ENCODE measurements at places on chromosomes 5 and 9.

DNA sequence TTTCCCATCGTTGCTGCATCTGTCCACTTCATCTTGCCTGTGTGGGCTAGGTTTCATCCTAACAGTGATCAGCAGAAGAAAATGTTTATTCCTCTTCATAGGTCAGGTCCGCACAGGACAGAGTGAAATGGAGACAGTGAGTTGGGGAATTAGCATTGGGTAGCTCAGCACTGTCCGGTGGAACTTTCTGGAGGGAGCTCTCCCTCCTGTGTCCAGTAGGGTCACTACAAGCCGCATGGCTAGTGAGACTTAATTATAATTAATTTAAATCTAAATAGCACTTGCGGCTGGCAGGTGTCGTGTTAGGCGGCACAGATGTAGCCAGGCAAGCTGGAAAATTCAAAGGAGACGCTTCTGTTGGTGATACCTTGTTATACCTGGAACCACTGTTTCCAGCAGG, 48.4 kb downstream of the CFAP77 start:
- DNase-seq, result no peak

DNA sequence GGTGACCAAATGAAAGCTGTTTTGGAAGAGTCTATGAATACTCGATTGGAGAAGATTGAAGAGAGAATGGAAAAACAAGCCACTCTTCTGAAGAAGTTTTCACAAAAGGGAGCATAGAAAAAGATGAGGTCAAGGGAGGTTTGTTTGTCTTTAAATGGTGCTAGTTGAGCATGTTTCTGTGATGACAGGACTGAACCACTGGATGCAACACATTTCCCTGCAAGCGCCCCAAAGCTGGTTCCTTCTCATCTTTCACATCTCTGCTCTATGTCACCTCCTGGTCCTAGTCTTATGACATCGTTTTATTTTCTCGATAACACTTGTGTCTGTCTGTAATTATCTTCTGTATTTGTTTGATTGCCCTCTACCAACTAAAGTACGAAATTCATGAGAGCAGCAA, 3.8 kb upstream of the CCDC192 start:
- no peak for DNase-seq

GRCh38 chr5:59732806-59733205, 160.7 kb downstream of the PDE4D start:
- DNase-seq, result no peak

- DNase-seq, result no peak
Measured at GRCh38 chr5:151144922-151145321, 12.7 kb downstream of the ANXA6 start.

DNA sequence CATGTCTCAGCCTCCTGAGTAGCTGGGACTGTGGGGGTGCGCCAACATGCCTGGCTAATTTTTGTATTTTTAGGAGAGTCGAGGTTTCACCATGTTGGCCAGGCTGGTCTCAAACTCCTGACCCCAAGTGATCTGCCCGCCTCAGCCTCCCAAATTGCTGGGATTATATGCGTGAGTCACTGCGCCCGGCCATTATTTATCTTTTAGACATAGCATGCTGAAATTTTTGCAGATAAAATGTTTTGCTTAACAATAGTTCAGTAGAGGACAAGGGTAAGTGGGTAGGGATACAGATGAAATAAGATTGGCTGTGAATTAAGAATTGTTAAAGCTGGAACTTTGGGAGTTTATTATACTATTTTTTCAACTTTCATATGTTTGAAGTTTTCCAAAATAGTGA, 150.8 kb upstream of the GRHPR start:
- DNase-seq, result no peak

DNA sequence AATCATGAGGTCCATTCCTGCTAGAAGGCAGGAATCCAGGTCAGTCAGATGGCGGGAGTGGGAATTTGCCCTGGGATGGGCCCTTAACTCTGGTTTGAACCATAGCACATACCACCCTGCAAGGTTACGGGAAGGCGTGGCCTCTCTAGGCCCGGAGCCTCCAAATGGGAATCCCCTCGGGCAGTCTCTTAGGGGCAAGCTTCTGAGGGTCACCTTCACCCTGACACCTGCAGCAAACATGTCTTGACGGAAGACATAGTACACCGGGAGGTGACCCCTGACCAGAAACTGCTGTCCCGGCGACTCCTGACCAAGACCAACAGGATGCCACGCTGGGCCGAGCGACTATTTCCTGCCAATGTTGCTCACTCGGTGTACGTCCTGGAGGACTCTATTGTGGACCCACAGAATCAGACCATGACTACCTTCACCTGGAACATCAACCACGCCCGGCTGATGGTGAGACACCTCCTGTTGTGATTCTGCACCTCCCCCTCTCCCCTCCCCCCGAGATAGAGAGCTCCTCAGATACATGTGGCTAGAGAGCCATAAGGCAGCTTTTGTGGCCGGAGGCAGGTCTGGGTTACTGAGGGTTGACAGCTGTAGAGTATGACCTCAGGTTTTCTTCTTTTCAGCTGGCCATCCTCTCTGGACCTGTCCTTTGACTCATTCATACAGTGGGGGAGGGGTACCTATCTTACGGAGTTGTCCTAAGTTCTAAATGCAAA, 957 bp downstream of the PRELID1 start:
- DNase-seq, result no peak

DNA sequence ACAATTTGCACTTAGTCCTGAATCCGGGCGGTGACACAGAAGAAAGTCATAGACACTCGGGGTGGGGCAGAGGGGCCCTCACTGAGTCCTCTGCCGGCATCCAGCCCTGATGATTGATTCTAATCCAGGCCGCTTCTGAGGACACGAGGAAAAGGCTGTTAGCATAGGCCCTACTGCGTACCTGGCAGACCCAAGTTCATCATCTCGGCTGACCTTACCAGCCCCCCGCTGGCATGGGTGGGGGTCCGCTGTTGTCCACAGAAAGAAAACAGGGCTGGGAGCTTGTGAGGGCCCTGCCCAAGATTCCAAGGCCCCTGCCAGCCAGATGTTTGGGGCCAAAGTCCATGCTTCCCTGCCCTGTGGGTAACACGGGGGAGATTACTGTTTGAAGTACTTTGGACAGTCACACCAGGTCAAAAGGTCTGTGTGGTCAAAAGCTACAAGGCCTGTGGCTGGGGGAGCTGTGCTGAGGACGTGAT, 24.5 kb downstream of the ERGIC1 start:
- no peak for DNase-seq

GRCh38 chr9:132201780-132202703, 40.2 kb downstream of the NTNG2 start:
- DNase-seq, result no peak

DNA sequence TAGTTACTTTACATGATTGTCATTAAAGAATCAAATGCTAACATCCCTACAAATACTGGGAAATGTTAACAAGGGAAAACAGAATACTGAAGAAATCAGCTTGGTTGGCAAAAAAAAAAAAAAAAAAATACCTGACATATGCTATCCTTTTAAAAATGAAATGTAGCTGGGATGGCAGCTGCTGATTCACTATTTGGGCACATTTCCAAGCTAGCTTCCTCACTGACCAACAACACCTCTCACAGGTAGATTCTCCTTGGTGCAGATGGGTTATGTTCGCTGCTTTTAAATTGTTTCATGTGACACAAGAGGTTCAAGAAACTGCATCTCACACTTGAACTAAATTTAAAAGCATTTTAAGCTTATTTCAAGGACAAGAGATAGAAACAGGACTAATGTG, 6.1 kb upstream of the PRUNE2 start:
- DNase-seq, result no peak

GRCh38 chr5:68377733-68378132, 162.2 kb downstream of the PIK3R1 start:
- no peak for DNase-seq

DNA sequence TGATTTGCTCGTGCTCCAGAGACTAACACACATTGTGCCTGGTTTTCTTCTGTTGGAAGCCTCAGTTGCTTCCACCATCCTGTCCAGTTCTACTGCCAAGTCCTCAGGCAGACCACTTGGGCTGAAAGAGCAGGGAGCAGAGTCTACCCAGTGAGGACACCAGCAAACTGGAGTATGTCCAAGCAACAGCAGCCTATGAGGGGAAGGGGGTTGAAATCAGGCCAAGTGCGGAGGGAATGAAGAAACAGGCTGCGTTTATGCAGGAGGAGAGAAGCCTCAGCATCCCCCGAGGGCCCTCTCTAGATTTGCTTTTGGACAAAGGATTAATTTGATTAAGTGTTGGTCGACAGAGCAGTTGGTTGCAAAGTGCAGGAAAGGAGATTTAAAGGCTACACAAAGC, 14.5 kb downstream of the DOCK2 start:
- DNase-seq, result no peak

GRCh38 chr9:21813575-21814473, 11.4 kb downstream of the MTAP start:
- peak; percentile 47 for DNase-seq

GRCh38 chr5:126450346-126450745, 27.1 kb downstream of the GRAMD2B start:
- no peak for DNase-seq
